Esophagus muscularis mucosa (tissue), 4 donors: ENCODE measurements at places on chromosomes 5 and 9. TPM values are rescaled to one million over a fixed set of nuclear protein-coding genes. Genes with fewer than 3 reads are reported as not detected.

DMGDH gene
- 7.4 TPM for total RNA-seq

CHSY3 gene
- 1.6 TPM for total RNA-seq

MLANA gene
- not detected for total RNA-seq

PCDHA1 gene
- not detected for total RNA-seq

IL5 gene
- not detected for total RNA-seq

OR13C4 gene
- total RNA-seq = not detected

ZNF354C gene
- 6.5 TPM for total RNA-seq

C7 gene
- total RNA-seq = 829 TPM

TTC1 gene
- 59.4 TPM for total RNA-seq

CCDC192 gene
- total RNA-seq = 1.1 TPM
